NCI-H2171 (cell line): ENCODE measurements at places on chromosomes 2 and 18.

DNA sequence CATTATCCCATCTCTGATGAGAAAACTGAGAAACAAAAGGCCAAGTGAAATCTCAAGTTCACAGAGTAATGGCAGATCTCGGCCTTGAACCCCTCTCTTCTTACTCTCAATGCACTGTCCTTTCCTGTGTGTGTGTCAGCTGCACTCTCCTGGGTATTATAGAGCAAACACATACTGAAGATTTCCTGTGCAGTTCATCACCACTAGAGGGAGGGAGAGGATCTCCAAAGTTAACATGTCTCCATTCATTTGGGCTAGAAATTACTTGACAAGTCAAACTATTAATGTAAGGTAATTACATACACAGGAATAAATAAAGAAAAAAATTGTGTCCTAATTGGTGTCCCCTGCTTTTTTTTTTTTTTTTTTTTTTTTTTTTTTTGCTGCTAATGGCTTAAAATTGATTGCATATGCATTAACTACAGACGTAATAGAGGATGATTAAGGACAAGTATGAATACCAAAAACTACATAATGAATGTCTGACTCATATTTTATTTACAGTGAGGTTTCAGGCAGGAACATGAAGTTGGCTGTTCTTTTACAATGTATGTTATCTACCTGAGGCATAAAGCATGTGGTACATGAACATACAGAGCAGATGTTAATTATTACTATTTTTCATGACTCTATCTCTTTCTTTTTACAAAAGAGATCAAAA lies 269.2 kb downstream of the NYAP2 start:
- DNase-seq = peak; percentile 2

GRCh38 chr2:46025081-46025480 lies 272.1 kb upstream of the EPAS1 start:
- no peak for DNase-seq

DNA sequence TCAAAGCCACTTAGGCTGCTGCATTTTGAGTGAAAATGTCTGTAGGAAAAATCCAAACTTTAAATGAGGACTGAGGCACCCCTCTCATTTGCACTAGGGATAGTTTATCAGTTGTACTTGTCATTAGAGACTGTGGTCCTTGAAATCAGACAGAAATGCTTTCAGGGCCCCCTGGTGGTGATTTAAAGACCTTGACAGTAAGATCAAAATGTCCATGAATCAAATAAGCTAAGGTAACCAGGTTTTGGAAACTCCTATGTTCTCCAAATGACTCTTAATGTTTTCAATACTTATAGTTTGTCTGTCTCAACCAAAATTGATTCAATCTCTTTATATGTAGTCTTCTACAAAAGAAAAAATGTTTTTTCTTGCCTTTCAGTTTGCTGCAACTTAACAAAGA lies 28.8 kb upstream of the DDX18 start:
- peak; percentile 48 for DNase-seq

DNA sequence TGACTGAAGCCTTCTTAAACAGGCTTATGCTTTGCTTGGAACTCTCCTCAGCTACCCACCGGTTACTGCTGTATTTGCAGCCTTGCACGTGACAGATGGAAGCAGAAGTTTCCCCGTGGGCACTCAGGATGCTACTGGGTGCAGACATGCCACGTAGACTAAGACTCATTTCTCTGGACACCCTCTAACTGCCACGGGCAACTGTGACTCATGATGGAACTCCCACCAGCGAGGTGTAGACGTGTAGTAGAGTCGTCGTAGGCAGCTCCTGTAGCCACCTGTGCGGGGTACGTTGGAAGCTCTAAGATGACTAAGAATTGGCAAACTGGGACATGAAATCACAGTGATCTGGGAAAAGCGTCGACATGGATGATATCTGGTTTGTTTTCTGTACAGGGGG lies 27.5 kb downstream of the TSHZ1 start:
- no peak for DNase-seq

- DNase-seq = no peak
Measured at GRCh38 chr18:26103579-26103978, 13.2 kb upstream of the SS18 start.

DNA sequence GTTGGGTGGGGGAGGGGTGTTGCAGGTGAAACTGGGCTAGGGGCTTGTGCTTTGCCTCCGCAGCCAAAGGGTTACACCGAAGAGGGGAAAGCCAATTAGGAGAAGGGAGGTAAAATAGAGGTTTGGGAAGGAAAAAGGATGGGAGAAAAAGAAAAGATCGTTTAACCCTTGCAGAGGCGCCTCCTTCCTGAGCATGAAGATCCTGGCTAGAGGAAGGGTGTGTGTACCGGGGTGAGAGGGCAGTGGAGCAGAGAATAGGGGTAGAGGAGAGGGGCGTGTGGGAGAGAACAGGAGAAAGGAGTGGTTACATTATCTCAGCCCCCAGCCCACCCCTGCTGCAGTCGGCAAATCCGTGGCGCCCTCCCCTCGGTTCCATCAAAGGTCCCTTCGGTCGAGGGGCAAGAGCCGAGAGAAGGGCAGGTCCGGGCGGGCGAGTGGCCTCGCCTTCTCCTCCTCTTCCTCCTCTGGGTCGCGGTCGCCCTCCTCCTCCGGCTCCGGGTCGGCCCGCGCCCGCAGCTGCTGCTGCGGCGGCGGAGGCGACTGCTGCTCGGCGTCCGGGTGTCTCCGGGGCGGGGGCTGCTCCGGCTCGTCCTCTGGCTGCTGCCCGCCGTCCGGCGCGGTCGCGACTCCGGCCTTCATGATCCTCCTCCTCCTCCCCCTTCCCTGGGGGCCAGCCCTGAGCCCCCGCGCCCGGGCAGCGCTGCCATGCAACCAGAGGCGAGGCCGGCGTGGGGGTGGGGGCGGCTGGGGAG lies 1.1 kb downstream of the MARCHF4 start:
- no peak for DNase-seq

GRCh38 chr2:26008851-26009566 lies 24.9 kb upstream of the RAB10 start:
- no peak for DNase-seq

- no peak for DNase-seq
Measured at GRCh38 chr2:25528173-25528572, 145.2 kb downstream of the DTNB start.

DNA sequence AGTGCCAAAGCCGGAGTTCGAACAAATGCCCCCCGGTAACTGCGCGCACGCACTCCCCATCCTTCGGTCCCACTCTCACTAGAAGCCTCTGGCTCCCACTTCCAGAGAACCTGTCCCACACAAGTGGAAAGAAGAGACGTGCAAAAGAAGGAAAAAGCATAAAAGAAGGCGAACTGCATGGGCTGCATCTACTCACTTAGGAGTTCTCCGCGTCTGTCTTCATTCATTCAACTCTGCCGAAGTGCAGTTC lies 312 bp downstream of the NR4A2 start:
- DNase-seq = no peak

- no peak for DNase-seq
Measured at GRCh38 chr2:230205034-230205433, 14.8 kb downstream of the SP110 start.

DNA sequence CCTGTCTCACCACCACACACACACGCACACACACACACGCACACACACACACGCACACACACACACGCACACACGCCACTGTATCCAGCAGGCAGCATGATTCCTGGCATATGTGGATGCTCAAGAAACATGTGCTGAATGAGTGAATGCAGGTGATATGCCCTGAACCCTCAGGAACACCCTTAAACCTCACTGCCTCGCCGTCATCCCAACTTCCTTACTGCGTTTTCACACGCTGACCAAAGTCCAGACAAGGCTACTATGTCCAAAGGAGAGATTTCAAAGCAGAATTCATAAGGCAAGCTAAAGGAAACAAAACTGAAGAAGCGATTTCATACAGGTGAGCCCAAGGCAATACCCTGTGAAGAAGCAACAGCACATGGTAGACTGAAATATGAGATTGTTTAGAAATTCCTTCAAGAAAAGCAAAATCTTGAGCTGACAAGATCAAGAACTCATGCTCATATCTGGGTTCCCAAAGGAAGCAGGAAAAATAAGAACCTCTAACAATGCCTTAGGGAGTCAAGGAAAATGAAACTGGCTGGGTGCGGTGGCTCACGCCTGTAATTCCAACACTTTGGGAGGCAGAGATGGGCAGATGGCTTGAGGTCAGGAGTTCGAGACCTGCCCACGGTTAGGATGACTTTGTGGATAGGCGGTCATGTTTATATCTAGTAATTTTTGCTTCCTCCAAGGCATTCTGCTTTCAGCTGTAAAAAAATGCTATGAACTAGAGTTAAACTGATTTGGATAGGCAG lies 69.1 kb downstream of the TNFRSF11A start:
- no peak for DNase-seq

DNA sequence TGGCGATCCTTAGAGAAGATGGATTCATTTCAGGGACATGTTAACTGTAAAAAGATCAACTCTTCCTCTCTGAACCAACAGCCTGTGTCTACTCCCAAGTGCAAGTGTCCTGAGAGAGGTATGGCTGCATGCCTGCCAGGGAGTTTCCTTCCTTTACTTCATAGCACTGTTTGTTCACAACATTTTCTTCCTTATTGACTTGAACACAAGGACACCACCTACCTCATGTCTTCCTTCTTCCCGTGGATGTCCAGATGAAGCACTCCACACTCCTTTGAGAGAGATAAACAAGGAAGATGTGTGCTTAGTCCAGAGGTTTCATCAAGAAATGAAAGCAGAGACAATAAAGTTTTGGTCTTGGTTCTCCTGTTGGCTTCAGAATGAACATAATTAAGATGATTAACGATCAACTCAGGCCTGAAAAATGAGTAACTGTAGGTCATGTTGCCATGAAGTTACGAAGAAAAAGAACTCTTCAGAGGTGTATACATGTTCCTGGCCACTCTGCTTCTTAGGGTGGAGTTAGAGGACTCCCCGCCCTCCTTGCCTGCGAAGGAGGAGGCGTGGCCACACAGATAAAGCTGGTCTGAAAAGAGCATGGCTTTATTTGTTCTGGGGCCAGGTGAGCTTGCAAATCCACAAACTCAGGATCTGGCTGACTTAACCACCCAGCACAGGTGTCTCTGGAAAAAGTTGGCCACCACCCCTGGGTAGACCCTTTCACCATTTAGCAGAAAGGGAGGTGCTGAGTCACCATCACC lies 155.0 kb upstream of the KCTD1 start:
- no peak for DNase-seq

DNA sequence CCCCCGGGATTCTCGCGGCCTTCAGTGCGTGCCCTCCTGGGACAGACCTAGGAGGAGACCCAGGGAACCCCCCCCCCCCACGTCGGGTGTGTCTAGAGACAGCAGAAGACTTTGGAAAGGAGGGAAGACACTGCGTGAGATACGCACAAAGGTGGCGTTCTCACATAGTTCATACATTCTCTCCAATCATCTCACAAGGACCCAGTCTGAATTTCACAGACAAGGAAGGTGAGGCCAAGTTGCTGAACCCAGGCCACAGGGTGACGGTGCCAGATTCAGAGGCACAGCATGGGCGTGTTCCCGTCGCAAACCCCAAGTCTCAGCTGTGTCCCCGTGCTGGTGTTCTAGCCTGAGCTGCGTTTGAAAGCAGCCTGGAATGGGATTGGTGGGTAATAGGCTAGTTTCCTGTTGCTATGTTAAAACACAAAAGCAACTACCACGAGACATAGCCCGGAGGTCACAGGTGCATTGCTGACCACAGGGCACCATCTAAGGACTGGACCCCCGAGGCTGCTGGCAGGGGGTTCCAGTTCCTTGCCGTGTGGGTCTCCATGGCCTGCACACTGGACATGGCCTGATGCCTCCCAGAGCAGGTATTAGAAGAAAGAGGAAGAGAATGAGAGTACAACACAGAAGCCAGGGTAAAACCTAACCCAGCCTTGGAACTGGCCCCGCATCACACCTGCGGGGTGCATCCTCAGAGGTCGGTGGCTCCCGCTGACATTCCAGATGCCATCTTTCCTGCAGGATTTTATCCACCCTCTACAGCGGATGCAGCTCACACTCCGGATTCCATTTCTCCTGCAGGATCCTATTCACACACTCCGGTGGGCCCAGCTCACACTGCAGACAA lies 1.1 kb upstream of the PXDN start:
- DNase-seq = no peak

DNA sequence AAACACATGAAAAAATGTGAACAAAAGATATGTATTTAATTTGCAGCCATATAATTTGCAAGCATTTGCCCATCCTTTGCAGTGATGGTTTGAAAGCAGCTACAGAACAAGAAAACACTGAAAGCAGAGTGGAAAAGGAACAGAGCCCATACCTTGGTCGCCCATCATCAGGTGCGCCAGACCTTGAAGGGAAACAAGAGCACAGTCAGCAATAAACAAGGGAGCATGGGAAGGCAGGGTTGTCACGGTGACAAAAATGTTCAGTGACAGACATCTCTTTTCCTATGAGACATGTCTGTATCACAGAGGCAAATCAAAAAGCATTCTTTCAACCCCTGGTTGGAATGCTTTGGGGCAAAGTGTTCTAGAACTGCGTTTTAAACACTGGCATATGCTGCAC lies 109.4 kb downstream of the NRXN1 start:
- no peak for DNase-seq

GRCh38 chr2:207133820-207134519 lies 31.8 kb downstream of the KLF7 start:
- DNase-seq = peak; percentile 82

DNA sequence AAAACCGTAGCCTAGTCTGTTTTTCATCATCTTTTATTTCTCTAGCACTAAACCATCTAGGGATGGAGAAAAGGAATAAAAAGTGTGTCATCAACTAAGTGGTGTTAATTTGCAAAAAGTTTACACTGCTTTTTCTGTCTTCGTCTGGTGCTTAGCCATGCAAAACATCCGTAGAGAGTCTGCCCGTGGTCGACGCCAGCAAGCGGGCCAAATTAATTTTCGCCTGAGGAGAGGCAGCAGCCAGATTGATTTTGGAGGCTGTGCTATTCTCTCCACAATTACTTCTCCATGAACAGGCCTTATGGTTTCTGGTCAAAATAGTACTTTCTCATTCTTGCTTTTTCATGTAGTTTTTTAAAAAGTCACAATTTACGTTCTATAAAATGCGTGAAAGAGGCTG lies 46.3 kb downstream of the TNFRSF11A start:
- DNase-seq = no peak

- no peak for DNase-seq
Measured at GRCh38 chr2:184834699-184835397, 236.5 kb downstream of the ZNF804A start.

- DNase-seq = no peak
Measured at GRCh38 chr2:218993345-218994315, at the start of gene CRYBA2. TSS of gene CRYBA2 (minus strand) at chr2:218993422. CDS start at chr2:218993176, 246 bp downstream.

GRCh38 chr18:63319383-63320122 lies at the start of gene BCL2:
TSS of gene BCL2 (minus strand) at chr18:63319769.
- peak; percentile 25 for DNase-seq

- no peak for DNase-seq
Measured at GRCh38 chr2:195602687-195603086, 54.3 kb upstream of the SLC39A10 start.

GRCh38 chr2:12507295-12507694 lies 209.4 kb upstream of the TRIB2 start:
- no peak for DNase-seq

GRCh38 chr2:58571181-58571852 lies 330.2 kb upstream of the FANCL start:
- peak; percentile 27 for DNase-seq
